CD4-positive, alpha-beta T cell treated with Interferon gamma for 1 hour (primary cell): ENCODE measurements at places on chromosomes 16 and 17.

GRCh38 chr16:14449790-14450480 lies 180.1 kb downstream of the PARN start:
- DNase-seq = no peak

- DNase-seq = no peak
Measured at GRCh38 chr17:6425407-6425806, 9.5 kb downstream of the AIPL1 start.

DNA sequence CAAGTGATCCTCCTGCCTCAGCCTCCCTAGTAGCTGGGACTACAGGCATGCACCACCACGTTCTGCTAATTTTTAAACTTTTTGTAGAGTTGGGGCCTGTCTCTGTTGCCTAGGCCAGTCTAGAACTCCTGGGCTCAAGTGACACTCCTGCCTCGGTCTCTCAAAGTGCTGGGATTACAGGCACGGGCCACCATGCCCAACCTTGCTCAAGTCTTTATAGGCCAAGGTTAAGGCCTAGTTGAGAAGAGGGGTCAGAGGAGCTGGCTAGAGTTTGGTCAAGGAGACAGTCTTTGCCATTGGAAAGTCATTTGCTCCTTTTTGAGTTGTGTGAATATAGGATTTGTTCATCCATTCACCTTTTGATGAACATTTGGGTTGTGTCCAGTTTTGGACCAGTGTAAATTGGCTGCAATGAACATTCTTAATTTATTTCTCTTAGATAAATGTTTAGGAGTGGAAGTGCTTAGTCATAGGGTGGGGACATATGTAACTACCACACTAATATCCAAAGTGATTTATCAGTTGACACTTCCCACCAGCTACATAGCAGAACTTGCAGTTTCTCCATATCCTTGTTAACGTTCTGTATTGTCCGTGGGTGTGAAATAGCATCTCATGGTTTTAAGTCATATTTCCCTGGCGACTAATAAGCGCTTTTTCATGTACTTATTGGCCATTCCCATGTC lies 30.7 kb upstream of the ARHGAP17 start:
- DNase-seq = no peak

GRCh38 chr17:38657824-38658740 lies 16.7 kb downstream of the EPOP start:
- DNase-seq = no peak

GRCh38 chr17:38900978-38901656 lies 24.3 kb upstream of the LASP1NB start:
- peak; percentile 45 for DNase-seq

DNA sequence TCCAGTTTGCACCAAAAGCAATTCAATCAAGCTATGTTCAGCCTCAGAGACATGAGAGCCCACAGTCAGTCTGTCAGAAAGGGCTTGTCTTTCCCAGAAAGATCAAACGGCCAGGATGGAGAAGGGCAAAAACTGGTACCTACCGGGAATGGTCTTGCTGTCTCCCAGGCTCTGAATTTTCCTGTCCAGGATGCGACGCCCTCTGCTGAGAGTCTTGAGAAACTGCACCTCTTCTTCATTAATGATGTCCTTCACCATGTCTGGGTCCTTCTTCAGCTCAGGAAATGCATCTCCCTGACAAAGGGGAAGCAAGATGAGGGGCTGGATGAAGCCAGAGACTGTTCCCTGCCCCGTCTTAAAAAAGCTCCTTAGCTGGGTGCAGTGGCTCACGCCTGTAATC lies 15.8 kb upstream of the EXOSC6 start:
- DNase-seq = peak; percentile 27

GRCh38 chr17:6831661-6832263 lies at the start of gene TEKT1:
Gene TEKT1, minus strand, starts transcription at chr17:6831729. Its CDS starts 1,353 bp downstream, at chr17:6830376.
- DNase-seq = peak; percentile 86

GRCh38 chr17:66654106-66654740 lies 180.7 kb upstream of the CACNG5 start:
- DNase-seq = no peak

DNA sequence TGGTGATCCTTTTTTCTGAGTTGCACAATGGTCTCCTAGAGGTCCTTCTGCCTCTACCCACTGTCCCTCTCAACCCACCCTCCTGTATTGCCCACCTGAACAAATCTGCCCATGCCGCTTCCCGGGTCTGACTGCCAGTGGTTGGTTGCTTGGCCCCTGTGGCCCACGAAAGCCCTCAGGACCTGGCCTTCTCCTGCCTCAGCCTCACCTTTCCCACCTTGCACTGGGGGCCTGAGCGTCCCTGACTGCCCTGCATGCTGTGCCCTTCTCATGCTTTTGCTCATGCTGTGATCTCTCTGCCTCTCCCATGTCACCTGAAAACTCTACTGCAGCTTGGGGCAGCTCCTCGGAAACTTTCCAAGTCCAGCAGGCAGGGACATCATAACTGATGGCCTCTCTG lies 13.8 kb upstream of the KDM6B start:
- DNase-seq = no peak

GRCh38 chr17:64459284-64459747 lies 10.4 kb downstream of the MILR1 start:
- no peak for DNase-seq

- DNase-seq = no peak
Measured at GRCh38 chr17:47732399-47733046, 513 bp upstream of the TBX21 start.

- no peak for DNase-seq
Measured at GRCh38 chr16:78353640-78354275, 254.3 kb downstream of the WWOX start.

GRCh38 chr16:22225060-22225459 lies 19.0 kb downstream of the EEF2K start:
- no peak for DNase-seq

DNA sequence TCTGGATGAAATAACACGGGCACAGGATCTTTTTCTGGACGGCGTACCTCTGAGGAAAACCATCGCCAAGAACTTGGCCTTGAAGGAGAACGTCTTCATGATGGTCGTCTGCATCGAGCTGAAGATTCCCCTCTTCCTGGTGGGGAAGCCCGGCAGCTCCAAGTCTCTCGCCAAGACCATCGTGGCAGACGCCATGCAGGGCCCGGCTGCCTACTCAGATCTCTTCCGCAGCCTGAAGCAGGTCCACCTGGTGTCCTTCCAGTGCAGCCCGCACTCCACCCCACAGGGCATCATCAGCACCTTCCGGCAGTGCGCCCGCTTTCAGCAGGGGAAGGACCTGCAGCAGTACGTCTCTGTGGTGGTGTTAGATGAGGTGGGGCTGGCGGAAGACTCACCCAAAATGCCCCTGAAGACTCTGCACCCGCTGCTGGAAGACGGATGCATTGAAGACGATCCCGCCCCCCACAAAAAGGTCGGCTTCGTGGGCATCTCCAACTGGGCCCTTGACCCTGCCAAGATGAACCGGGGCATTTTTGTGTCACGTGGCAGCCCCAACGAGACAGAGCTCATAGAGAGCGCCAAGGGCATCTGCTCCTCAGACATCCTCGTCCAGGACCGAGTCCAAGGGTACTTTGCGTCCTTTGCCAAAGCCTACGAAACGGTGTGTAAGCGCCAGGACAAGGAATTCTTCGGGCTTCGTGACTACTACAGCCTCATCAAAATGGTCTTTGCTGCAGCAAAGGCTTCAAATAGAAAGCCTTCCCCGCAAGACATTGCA lies 68.3 kb upstream of the ENDOV start:
- DNase-seq = no peak
